ENCODE measurements at places on chromosomes 2 and 18.

GRCh38 chr2:205002390-205002789 is 457.1 kb downstream of the PARD3B start:
- no peak for DNase-seq

DNA sequence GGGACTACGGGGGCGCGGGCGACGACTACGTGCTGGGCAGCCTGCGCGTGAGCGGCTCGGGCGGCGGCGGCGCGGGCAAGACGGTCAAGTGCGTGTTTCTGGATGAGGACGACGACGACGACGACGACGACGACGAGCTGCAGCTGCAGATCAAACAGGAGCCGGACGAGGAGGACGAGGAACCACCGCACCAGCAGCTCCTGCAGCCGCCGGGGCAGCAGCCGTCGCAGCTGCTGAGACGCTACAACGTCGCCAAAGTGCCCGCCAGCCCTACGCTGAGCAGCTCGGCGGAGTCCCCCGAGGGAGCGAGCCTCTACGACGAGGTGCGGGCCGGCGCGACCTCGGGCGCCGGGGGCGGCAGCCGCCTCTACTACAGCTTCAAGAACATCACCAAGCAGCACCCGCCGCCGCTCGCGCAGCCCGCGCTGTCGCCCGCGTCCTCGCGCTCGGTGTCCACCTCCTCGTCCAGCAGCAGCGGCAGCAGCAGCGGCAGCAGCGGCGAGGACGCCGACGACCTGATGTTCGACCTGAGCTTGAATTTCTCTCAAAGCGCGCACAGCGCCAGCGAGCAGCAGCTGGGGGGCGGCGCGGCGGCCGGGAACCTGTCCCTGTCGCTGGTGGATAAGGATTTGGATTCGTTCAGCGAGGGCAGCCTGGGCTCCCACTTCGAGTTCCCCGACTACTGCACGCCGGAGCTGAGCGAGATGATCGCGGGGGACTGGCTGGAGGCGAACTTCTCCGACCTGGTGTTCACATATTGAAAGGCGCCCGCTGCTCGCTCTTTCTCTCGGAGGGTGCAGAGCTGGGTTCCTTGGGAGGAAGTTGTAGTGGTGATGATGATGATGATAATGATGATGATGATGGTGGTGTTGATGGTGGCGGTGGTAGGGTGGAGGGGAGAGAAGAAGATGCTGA is 1.4 kb downstream of the SOX11 start:
- no peak for DNase-seq

DNA sequence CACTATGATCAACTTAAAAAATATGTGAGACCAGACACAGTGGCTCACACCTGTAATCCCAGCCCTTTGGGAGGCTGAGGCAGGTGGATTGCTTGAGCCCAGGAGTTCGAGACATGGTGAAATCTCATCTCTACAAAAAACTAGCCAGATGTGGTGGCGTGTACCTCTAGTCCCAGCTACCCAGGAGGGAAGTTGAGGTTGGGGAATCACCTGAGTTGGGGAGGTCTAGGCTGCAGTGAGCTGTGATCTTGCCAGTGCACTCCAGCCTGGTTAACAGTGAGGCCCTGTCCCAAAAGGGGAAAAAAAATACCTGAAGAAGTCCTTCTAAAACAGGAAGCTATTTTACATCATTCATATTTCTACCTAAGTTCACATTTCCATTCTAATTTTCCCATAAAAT is 144.0 kb downstream of the EML6 start:
- no peak for DNase-seq

DNA sequence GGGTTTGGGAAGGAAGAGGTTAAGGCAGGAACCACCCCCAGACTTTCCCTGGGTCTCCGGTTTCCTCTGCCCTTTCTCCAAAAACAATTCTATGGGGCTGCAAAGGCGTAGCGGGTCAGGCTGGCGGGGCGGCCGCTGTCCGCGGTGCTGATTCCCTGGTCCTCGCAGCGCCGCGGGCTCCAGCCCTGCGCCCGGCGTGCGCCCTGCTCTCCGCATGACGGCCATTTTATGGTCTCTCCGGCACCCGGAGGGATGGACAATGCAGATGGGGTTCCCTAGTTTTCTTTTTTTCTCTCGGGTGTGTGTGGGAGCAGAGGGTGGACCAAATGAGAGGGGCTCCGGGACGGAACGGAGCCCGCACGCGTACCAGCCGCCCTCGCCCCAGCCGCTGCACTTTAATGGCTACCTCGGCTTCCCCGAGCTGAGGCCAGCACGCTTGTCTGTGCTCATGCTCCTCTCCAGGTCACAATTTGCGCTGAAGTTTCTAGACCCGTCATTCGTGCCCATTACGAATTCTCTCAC is 1.6 kb downstream of the ST8SIA3 start:
- DNase-seq, result no peak

- DNase-seq, result no peak
These were observed 222.1 kb downstream of the MTX2 start for GRCh38 chr2:176491172-176491904.
